Inflammatory macrophage (primary cell): ENCODE measurements at places on chromosomes 13 and 19.

DNA sequence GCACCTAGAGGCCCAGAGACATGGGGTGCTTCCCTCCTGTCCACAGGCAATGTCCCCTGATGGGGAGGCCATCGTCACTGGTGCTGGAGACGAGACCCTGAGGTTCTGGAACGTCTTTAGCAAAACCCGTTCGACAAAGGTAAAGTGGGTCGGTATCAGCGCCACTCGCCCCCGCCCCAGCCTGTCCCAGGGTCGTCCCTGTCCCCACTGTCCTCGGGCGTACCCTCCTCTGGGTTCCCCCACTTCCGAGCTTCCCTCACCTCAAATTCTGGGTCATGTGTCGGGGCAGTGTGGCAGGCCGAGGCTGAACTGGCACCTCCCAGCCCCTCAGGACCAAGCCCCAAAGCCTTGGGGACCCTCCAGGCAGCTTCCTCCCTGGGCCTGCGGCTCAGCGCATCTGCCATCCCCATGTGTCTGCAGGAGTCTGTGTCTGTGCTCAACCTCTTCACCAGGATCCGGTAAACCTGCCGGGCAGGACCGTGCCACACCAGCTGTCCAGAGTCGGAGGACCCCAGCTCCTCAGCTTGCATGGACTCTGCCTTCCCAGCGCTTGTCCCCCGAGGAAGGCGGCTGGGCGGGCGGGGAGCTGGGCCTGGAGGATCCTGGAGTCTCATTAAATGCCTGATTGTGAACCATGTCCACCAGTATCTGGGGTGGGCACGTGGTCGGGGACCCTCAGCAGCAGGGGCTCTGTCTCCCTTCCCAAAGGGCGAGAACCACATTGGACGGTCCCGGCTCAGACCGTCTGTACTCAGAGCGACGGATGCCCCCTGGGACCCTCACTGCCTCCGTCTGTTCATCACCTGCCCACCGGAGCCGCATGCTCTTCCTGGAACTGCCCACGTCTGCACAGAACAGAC is 4.4 kb upstream of the TEKTIP1 start:
- no peak for DNase-seq

- no peak for DNase-seq
Measured at GRCh38 chr19:45995715-45996385, 583 bp downstream of the CCDC61 start.

GRCh38 chr13:31670831-31671617 is 68.3 kb upstream of the RXFP2 start:
- DNase-seq, result no peak

GRCh38 chr19:39110263-39110967 is 15.2 kb upstream of the PAK4 start:
- peak; percentile 41 for DNase-seq

DNA sequence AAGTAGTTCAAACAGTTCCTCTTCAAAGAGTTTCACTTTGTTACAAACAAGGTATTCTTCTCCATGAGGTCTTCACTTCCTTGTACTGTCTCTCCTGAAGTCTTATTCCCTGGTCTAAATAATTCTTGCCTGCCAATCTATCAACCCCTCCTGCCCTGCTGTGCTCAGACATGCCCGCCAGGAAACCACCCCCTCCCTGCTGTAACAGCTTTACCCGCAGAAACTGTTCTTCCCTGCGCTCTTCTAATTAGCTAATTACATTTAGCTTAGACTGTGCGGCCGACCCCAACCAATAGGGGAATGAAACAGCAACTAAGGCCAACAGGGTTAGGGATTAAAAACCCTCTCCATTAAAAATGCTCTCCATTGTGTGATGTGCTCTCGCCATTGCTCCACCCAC is 46.7 kb downstream of the ZNF846 start:
- peak; percentile 13 for DNase-seq

DNA sequence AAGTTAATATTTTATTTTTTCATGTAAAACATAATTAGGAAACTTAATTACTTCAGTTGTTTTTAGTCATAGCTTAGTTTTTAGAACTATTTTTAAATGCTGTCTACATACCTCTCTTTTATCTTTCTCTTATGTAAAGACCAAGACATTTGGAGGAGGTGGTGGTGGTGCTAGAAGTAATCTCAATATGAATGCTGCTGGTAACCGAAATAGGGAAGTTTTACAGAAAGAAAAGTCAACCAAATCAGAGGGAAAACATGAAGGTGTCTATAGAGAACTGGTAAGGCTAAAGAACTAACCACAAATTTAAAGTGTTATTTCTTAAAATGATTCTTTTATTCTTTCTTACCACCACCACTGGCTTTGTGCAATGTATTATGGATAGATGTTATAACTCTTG is 97.3 kb downstream of the TDRD3 start:
- no peak for DNase-seq

GRCh38 chr13:109100705-109101304 is 471.4 kb downstream of the MYO16 start:
- no peak for DNase-seq

- DNase-seq, result peak; percentile 74
Measured at GRCh38 chr19:48968179-48968661, 3.1 kb downstream of the FTL start.

- DNase-seq, result no peak
Measured at GRCh38 chr13:43196086-43196621, 172.8 kb downstream of the DNAJC15 start.

- no peak for DNase-seq
Measured at GRCh38 chr13:29498426-29499040, 97.0 kb downstream of the SLC7A1 start.

DNA sequence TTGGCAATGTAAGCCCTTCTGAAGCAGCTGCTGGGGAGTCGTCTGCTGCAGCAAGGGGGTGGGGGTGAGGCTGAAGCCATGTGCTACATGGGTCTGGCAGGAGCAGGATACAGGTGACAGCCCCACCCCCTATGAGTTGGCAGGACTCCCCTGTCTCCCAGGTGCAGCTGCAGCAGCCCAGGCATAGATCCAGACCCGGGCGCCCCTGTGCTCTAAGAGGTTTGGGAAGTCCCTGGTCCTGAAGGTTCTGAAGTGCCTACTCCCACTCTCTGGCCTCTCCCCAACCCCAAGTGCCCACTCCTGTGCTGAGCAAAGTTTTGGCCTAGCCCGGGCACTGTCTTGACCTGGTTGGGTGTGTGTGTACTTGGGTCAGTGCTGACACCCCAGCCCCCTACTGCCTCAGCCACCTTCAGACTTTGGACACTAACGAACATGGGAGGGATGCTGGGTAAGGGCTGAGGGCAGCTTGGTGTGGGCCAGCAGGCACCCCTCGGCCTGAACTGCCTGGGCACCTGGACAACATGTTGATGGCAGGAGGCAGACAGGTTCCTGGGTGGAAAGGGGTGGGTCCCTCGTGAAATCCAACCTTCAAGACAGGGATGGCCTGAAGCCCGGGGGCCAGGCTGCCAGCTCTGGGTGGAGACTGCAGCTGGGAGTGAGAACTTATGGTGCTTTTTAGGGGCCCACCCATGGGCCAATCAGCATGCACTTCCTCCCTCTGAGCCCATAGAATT is 54.1 kb upstream of the SLITRK6 start:
- DNase-seq, result no peak

GRCh38 chr13:97174638-97175037 is 47.5 kb upstream of the MBNL2 start:
- DNase-seq, result no peak

DNA sequence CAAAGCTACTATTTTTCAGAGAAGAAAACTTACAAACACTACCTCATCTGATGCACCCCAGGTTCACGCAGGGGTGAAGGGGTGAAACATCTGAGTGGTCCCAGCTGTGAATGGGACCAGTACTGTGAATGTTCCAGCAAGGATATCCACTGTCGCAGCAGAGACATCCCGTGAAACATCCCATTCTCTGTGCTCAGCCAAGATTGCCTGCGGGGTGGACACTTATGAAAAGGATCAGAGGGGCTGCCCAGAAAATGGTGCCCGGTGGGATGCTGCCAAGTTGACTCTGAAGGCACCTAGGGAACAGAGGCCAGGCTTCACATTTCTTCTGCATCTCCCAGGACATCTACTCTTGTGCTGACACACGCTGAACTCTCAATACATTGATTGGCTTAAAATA is 15.9 kb downstream of the IRS2 start:
- no peak for DNase-seq

GRCh38 chr19:46728693-46729339 is 11.9 kb upstream of the PRKD2 start:
- DNase-seq, result peak; percentile 65

- no peak for DNase-seq
Measured at GRCh38 chr13:99045396-99045795, 67.5 kb upstream of the DOCK9 start.

DNA sequence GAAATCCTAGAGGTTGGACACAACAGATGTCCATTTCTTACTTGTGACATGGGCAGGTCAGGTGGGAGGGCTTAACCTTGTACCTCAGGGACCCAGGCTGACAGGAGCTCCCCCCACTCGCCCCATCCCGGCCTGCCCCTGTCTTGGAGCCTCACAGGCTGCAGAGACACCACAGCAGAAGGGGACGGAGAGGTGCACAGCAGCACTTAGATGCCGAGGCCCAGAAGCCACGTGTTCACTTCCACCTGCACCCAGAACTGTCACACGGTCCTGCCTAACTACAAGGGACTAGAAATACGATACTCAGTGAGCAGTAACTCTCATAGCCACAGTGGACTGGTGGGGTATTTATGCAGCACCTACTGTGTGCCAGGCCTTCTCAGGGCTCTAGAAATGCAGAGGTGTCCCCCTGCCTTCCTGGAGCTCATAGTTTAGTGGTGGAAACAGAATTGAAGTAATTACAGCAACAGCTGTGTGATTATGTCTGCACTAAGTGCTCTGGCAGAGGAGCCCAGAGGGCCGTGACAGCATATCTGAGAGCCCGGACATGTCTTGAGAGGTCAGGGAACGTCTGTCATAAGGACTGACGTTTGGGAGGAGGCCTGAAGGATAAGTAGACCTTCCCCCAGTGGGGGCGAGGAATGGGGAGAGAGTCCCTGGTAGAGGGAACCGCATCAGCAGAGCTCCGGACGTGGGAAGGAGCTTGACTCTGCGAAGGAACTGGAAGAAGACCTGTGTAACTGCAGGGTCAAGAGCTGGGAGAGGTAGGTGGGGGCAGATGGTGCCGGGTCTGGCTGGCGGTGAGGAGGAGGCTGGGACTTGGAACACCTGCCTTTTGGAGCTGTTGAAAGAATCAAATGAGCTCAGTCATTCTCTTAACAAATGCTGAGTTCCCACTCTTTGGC is 130.0 kb downstream of the SIPA1L3 start:
- DNase-seq, result no peak

DNA sequence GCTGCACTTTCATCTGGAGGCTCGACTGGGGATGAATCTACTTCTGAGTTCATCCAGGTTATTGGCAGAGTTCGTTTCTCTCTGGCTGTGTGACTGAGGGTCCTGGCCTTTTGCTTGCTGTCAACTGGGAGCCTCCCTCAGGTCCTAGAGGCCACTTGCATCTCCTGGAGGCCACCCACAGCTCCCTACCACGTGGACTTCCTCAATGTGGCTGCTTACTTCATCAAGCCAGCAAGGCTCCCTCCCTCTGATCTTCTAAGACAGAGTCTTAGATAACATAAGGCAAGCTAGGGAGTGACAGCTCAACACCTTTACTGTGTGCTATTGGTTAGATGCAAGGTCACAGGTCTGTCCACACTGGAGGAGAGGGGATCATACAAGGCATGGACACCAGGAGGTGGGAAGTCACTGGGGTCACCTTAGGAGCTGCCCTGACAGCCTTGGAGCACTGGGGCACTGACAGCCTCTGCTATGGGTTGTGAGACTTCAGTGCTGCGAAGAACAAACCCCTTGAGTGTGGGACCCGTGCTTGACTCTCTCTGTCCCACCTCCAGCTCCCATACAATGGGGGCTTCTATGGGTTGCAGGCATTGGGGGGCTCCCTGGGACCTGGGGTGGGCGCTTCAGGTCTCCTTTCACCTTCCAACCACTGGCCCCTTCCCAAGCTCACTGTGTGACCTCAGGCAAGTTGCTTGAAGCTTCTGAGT is 5.3 kb downstream of the FAM187B start:
- peak; percentile 83 for DNase-seq

DNA sequence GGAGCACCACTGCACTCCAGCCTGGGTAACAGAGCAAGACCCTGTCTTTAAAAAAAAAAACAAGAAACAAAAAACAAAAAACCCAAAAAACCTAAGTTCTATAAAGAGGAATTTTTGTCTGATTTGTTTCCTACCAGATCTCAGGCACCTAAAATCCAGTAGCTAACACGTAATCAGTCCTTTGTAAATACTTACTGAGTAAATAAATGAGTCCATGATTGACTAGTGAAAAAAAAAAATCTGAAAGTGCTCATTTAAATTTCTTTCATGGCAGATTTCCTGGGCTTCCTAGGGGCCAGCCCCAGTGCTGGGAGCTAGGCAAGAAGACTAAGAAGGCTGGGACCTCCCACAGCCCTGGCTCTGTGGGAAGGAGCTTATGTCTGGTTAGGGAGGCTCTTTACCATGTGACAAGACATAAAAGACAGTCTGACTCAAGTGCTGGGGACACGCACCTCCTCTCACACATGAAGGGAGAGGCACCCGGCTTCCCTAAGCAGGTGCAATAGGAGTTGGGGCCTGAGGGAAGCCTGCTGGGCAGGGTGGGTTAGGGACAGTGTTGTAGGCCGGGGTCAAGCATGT is 22.5 kb downstream of the LIG1 start:
- no peak for DNase-seq

- DNase-seq, result peak; percentile 47
Measured at GRCh38 chr19:5369962-5370367, 29.4 kb upstream of the PTPRS start.

GRCh38 chr13:72559716-72560115 is 167.7 kb downstream of the MZT1 start:
- no peak for DNase-seq

GRCh38 chr13:103430368-103430767 is 364.2 kb upstream of the SLC10A2 start:
- DNase-seq, result no peak

- DNase-seq, result no peak
Measured at GRCh38 chr19:56124578-56124977, 3.5 kb upstream of the ZNF787 start.

- DNase-seq, result no peak
Measured at GRCh38 chr19:38918526-38918925, 6.5 kb upstream of the CCER2 start.

DNA sequence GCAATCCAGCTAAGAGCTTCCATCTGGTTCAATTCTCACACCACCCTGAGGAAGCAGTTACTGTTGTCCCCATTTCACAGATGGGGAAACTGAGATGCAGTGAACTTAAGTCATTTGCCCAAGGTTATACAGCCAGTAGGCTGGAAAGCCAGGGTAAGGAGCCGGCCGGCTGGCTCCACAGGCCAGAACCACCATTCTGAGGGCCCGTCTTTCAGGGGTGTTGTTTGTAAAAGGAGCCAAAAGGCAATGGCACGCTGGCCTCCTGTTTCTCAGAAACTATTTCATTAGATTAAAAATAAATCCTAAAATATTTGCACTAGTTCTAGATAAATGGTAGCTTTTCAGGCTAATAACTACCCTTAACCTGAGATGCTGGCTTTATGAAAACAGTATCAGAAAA is 114.9 kb downstream of the CRYL1 start:
- DNase-seq, result no peak

GRCh38 chr13:21823949-21824348 is 153.1 kb downstream of the FGF9 start:
- no peak for DNase-seq
